Panc1 (cell line): ENCODE measurements at places on chromosomes 1 and 21.

GRCh38 chr1:28170001-28170596, 6.4 kb downstream of the PTAFR start:
- DNase-seq: no peak

DNA sequence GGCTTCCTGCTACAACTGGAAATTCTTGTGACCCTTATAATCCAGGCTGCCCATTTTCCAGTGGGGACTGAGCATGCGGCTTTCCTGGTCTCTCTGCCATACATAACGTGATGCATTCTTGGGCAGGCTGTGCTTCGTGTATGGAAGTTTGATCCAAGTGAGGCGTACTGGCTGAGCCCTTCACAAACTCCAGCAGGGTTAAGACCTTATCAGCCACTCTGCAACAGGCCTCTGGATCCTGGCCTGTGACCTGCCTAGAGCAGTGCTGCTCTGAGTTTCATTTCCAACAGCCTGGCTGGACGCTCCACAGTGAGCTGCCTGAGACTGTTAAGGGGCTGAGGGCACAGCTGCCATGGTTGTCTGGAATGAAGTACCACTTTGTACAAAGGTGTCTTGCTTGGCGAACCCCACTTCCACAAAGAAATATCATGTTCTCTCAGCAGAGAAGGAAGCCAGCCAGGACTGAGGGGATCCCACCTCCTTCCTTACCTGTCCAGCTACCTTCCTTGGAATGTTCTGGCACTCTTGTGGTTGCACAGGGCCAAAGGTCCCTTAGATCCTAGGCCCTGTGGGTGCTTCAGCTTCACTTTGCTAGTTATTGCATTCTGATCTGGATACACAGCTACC, 28.5 kb upstream of the XPR1 start:
- no peak for DNase-seq

- DNase-seq: no peak
These were observed 8.7 kb upstream of the HAX1 start for GRCh38 chr1:154263465-154264332.

- no peak for DNase-seq
These were observed 258.4 kb upstream of the ZRANB2 start for GRCh38 chr1:71339238-71339637.

DNA sequence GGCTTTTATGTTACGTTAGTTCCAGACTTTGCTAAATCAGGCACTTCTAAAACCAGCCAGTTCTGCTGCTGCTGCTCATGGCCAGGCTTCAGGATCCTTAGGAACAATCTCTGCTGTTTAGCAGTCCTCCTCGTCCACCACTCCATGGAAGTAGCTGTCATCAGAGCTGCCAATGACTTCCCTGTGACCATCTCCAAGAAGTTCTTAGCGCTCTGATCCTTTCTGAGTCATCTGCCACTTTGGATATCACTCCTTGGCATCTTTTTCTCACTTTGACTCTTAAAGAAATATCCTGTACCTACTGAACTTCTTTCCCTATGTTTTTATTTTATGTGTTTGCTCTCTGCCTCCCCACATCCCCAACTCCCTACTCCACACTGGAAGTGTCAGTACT, 14.7 kb upstream of the IRF2BP2 start:
- no peak for DNase-seq

- no peak for DNase-seq
These were observed 87.2 kb upstream of the CHODL start for GRCh38 chr21:18157406-18157805.

DNA sequence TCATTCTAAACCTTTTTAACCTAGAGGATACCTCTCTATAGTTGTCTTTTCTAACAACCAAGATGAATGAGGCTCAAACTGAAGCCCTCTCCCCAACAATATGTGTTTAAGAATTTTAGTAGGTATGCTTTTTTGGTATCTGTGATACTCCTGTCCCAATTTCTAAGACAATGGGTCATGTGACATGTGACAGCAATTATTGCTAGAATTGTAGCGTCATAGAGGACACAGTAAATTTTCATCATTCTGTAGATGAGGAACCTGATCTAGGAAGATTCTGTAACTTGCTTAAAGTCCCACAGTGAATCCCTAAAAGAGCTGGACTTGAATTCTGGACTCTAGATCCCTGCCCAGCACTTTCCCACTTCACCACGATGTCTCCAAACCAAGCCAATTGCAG, 11.6 kb upstream of the CASQ1 start:
- no peak for DNase-seq

- DNase-seq: no peak
These were observed 6.8 kb downstream of the LAPTM5 start for GRCh38 chr1:30750731-30751291.

DNA sequence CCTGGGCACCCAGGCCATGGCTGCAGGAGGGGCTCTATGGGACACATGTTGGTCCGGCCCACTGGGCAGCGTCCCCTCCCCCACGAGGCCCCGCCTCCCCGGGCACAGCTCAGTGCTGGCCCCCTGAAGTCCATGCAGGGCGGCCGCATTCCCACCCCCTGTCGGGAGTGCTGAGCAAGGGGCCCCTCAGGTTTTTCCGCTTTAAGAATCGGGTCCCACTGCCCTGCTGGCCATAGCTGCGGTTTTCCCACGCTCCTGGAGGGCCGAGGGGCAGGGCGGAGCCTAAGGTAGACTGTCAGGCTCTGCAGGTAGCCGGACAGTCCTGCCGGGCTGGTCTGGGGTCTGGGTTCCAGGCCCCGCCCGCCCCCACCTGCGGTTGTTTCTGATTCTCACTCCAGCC, 43.5 kb upstream of the CCDC27 start:
- DNase-seq: no peak

DNA sequence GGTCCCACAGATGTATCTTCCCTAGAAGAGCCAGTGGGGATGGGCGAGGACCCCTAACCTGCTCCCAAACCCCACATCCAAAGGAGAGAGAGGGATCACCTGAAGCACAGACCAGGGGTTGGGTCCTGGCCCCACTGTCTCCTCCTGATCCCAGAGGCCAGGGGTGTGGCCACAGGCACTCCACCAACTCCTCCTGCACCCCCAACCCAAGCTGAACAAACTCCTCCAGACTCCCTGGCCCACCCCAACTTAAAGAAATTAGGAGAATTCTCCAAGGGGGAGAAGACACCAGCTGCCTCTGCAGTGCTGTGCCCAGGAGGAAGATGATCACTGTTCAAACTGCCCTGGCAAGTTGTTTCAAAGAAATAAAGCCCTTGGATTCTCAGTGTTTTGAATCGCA, 4.5 kb upstream of the PRAMEF12 start:
- DNase-seq: no peak

DNA sequence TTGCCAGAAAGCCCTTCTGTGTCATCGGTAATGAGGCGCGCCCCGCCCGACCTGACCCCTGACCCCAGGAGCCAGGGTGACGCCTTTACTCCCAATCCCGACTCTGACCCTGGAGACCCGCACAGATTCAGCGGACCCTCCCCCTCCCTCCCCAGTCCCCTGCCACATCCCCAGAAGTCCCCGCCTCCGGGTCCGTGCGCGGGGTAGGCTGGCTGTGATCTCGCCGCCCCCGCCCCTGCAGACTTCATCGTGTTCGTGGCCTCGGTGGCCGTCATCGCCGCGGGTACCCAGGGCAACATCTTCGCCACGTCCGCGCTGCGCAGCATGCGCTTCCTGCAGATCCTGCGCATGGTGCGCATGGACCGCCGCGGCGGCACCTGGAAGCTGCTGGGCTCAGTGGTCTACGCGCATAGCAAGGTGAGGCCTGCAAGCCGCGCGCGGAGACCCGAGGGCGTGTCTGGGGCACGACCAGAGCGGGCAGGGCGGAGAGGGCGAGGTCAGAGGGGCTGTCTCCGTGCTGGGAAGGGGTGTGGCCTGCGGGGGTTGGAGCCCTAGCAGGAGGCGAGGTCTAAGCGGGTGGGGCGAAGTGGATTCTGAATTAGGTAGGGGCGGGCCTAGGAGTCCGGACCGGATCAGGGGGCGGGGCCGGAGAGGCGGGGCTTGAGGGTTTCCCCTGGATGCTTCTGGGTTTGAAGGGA, 34.8 kb downstream of the KCNQ4 start:
- DNase-seq: no peak

DNA sequence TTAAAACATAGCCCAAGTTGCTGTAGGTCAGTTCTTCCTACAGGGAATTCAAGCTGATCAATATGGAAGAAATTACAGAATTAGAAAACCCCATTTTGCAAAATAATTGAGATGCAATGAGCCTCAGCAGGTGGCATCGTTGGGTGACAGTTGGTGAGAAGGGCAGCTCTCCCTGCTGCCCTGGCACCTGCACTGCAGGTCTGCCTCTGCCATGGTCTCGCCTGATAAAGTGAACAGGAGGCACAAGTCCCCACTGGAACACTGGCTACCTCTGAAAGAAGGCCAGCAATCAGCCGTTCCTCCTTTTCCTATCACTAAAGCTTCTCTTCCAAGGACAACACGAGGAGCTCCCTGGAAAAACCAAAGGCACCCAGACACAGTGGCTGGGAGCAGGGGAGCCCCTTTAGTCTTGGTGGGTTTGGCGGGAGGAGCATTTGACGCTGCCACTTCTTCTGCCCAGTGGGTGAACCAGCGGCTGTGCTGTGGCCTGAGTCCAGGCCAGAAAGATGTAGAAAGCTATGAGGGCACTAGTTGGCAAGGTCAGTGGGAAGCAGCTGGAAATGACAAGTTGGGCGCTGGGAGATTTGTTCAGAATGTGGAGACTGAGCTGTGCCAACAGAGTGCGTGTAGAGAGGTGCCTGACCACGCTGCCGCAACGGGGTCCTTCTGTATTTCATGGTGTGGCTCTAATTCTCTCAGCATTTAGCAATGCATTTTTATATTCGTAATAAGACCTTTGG, 93.1 kb downstream of the RIPK4 start:
- DNase-seq: no peak

DNA sequence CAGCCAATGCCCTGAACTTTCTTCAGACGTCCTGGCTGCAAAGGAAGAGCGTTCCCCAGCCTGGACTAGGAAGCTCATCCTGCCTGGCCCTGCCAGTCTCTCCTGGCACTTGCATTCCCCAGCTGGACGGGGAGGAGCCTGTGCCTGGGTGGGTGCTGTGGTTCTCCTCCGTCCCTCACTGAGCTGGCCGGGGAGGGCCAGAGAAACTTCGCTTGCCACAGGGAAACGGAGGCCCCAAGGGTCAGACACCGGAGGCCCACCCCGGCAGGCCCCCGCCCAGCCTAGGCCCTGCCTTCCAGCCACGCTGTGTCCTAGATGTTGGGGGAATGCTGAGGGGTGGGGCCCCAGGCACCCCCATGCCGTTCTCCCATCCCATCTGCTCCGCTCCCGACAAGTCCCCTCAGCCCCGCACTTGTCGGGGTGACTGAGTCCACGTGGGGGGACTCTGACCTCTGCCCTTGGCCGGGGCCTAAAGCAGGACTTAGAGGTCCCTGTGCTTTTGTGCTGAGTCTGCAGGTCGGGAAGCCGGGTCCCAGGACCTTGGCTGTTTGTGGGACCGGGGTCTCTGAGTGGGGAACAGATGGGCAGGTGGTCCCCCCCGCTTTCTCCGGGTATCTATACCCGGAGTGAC, 4.8 kb downstream of the FTCD start:
- DNase-seq: no peak

DNA sequence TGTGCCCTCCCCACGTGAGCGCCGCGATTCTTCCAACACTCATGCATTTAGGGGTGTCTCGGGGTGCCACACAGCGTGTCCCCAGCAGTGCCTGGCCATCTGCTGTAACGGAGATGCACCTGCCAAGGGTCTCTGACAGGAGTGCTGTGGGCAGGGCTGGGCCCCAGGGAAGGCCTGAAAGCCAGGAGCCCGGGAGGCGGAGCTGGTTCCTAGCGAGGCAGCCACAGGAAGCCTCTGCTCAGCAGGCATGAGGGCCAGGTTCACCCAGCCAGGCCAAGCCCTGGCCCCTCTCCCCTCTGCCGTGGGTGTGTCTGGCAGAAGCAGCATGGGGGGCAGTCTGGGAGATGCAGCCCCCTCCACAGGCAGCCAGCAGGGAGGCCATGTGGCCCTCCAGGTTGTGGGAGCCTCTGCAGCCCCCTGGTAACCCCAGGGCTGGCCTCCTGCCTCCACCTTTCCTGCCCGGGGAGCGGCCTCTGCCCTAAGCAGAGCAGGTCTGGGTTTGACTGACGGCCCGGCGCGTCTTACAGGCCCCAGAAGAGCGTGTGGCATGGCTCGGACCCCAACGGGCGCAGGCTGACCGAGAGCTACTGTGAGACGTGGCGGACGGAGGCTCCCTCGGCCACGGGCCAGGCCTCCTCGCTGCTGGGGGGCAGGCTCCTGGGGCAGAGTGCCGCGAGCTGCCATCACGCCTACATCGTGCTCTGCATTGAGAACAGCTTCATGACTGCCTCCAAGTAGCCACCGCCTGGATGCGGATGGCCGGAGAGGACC, 30.4 kb downstream of the SLC19A1 start:
- no peak for DNase-seq

- no peak for DNase-seq
These were observed 9.2 kb upstream of the TNFRSF1B start for GRCh38 chr1:12157366-12158231.

DNA sequence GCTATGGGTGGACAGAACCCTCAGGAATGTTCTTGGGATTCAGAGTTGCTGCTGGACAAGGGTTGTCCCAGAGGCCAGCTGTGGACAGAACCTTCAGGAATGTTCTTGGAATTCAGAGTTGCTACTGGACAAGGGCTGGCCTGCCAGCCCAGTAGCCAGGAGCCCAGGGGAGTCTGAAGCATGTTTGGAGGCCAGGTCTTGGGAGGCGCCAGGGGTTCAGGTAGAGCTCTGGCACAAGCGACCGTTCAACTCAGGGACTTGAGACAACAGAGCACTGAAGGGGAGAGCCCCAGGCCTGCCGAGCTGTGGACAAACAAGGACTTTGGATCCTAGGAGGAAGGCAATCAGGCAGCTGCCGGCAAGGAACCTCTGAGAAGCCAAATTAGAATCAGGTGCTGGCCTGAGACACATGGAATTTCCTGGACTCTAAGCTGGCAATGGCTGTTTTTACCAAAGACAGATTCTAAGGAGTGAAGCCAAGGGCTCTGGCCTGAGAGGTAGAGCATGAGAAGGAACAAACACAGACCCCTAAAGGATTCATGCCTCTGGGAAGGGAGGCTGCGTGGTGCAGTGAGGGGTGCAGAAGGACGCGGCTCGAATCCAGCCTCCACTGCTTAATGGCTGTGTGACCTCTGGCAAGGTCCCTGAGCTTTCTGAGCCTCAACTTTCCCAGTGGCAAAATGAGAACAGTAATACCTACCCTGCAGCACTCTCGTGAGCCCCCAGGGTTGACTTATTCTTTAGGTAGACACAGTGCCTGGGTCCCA, 13.4 kb downstream of the PLA2G5 start:
- DNase-seq: no peak

- DNase-seq: no peak
These were observed 12.2 kb downstream of the PSRC1 start for GRCh38 chr1:109270623-109271317.

- DNase-seq: no peak
These were observed at the start of gene FCAMR for GRCh38 chr1:206970446-206970845. TSS of gene FCAMR (minus strand) at chr1:206970460. CDS start at chr1:206970125, 335 bp downstream.

- DNase-seq: no peak
These were observed 80.4 kb downstream of the ATP1A1 start for GRCh38 chr1:116453481-116453880.
